ENCODE measurements at places on chromosomes 12 and 14.

GRCh38 chr12:108757856-108758255 lies 26.5 kb upstream of the CORO1C start:
- DNase-seq = no peak

DNA sequence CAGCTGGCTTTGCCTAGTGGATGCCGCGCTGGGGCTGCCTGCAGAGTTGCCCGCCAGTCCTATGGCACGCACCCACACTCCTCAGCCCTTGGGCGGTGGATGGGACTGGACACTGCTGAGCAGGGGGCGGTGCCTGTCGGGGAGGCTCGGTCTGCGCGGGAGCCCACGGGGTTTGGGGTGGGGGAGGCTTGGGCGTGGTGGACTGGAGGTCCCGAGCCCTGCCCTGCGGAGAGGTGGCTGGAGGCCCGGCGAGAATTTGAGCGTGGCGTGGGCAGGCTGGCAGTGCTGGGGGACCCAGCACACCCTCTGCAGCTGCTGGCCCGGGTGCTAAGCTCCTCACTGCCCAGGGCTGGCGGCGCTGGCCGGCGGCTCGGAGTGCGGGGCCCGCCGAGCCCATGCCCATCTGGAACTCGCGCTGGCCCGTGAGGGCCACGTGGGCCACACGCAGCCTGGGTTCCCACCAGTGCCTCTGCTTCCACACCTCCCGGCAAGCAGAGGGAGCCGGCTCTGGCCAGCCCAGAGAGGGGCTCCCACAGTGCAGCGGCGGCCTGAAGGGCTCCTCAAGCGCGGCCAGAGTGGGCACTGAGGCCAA lies 68.1 kb downstream of the ETNK1 start:
- DNase-seq = no peak

DNA sequence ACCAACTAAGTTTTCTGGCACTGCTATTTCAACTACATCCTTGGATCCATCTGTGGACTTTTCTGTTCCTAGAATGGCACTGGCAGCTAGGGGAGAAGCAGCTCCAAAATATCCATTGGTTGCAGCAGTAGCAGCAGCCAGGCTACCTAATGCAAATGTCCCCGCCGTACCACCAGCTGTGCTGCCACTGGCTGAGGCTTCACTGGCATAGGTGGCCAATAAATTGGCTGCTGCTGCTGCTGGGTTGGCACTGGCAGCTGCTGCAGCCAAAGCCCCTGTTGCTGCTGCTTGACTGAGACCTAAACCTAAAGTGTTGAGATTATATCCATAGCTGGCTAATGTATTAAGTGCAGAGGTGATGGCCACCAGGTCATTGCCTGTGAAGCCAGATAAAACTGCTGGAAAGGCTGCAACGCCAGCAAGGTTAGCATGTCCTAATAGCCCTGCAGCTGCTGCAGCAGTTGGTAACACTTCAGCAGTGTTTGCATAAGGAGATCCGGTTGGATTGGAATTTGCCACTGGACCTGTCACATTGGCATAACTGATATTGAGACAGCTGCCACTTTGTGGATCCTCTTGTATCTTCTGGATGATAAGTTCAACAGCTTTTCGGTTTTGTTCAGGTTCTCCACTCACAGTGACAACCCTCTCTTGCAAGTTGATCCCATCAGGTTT lies 149.5 kb downstream of the NOVA1 start:
- no peak for DNase-seq

DNA sequence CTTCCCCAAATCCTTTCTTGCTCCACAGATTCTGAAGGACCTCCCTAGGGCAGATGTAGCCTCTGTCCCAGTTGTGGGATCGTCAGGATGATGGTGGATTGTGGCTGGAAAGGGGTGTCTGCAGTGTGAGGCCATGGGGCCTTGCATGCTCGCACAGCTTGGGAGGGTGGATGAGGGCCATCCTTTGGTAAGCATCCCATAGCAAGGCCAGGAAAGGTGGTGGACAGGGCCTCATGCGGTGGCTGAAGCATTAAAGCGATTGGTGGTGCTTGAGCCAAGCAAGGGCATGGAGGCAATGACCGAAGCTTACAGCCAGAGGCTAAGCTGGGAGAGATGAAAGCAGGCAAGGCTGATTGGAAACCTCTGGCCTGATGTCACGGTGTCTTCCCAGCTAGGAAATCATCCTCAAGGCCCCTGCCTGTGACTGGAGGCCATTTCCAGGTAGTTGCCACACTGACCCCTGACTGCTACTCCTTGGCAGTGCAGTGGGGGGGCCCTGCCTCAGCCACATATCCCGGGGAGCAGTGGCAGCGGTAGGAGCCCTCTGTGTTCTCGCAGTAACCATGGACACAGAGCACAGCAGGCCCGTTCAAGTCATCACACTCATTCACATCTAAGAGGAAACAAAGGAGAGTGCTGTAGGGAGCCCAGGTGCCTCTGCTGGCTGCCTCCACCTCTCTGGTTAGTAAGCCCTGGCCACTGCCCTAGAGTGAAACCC lies 7.0 kb downstream of the ISCA2 start:
- no peak for DNase-seq

DNA sequence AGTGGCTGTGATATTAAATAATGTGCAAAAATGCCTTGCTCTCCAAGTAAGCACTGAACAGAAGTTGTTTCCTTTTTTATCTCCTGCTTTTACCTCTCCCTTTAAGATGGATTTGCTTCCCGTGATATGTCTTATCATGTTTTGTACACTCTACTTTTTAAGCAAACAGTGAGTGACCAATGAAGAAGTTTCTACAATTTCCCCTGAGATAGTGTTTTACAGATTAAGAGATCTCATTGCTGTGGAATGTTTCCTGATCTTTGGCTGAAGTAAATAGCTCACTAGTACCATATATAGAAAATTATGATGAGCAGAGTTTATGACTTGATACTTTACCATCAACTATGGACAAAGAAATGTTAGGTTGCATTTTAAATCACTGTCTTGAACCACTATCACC lies 184.8 kb upstream of the PDE3A start:
- no peak for DNase-seq

DNA sequence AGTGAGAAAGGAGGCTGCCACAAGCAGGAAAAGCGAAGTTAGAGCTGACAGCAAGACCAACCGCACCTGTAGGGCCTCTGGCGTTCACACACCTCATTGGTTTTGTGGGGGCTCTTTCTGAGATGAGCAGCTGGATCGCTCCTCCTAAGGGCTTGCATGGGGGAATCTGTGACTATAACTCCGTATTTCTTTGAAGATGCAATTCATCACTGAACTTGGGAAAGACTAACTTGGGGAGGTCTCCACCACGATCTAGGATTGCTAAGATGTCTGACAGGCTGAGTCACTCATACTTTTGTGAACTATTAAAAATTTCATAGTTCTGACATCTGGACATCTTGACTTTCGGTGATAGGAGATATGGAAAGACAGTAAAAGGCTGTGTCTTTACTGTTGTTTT lies 173.6 kb downstream of the ETV6 start:
- no peak for DNase-seq

GRCh38 chr12:102811110-102811737 lies 105.8 kb downstream of the PAH start:
- no peak for DNase-seq

- no peak for DNase-seq
Measured at GRCh38 chr12:6201213-6201608, 1.0 kb downstream of the CD9 start.

GRCh38 chr12:52617403-52617785 lies 965 bp downstream of the KRT73 start:
- DNase-seq = no peak

- DNase-seq = no peak
Measured at GRCh38 chr12:58384196-58384595, 442.8 kb downstream of the ATP23 start.

Measured in stimulated activated CD8-positive, alpha-beta memory T cell treated with anti-CD3 and anti-CD28 coated beads, Interleukin-2, amount 100 ng/mL, for 1 hour (primary cell).